ENCODE measurements at places on chromosomes 1 and 21.

DNA sequence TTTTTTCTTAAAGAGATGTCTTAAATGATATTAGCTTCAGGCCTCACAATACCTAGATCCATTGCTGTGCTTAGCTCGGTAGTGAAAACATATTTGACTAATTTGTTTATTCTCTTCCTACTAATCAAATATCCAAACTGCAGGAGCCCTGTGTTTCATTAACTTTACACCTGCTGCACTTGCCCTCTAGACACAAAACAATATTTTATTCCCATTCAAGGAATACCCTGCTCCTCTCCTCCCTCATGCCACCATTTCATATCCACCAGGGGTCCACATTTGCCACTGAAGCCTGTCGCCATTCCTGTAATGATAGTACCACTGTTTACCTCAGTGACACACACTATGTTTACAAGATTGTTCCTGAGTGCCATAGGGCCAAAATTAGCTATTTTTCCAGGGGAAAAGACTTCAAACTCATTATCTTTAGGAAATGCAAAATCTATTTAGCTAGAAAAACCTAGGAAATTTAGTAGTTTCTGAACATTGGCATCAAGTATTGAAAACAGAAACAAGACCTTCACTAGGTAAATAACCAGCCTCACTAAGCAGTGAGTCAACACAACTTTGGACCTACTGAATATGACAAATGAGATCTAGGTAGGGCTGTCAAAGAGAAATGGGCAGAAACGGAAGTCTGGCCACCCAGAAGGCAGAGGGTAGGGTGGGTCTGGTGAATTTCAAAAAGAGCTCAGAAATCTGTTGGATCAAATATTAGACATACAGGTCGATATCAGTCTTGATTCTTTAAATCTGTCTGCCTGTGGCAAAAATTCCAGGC is 134.6 kb upstream of the KCNK1 start:
- DNase-seq = no peak

- no peak for DNase-seq
These were observed 7.7 kb downstream of the TLR5 start for GRCh38 chr1:223135176-223135942.

DNA sequence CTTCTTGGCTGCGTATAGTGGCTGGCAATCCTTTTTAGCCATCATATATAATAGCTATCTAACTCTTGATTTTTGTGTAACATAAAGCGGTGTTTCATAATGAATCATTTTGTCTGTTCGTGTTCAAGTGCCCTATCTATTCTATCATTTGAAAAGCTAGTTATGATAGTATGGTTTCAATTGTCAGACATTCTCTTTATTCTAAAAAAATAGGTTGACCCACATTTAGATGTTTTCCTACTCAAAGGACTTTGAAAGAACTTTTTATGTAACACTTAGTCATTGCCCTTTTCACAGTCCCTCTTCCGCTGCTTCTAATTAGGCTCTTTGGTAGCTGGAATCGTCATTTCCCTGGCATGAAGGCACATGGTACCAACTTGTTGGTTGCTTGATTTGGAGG is 272.2 kb upstream of the B3GALT2 start:
- DNase-seq = no peak

DNA sequence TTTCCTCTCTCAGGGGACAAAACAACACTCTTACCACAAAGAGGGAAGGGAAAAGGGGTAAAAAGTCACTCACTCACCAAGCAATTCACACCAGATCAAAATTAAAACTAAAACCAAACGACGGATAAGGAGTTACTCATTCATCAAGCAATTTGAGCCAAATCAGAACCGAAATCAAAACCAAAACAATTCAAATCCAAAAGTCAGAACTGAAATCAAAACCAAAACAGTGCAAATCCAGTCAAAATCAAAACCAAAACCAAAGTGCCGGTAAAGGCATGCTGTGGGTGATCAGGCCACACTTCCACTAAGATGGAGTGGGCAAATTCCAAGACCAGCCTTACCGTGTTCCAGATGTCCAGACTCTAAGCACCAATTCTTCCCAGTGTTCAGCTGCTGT is 717.9 kb downstream of the AMY1C start:
- DNase-seq = no peak

GRCh38 chr21:19995253-19995652 is 1003.0 kb upstream of the NCAM2 start:
- no peak for DNase-seq

GRCh38 chr1:206905295-206906164 is 8.3 kb downstream of the IL24 start:
- DNase-seq = no peak

DNA sequence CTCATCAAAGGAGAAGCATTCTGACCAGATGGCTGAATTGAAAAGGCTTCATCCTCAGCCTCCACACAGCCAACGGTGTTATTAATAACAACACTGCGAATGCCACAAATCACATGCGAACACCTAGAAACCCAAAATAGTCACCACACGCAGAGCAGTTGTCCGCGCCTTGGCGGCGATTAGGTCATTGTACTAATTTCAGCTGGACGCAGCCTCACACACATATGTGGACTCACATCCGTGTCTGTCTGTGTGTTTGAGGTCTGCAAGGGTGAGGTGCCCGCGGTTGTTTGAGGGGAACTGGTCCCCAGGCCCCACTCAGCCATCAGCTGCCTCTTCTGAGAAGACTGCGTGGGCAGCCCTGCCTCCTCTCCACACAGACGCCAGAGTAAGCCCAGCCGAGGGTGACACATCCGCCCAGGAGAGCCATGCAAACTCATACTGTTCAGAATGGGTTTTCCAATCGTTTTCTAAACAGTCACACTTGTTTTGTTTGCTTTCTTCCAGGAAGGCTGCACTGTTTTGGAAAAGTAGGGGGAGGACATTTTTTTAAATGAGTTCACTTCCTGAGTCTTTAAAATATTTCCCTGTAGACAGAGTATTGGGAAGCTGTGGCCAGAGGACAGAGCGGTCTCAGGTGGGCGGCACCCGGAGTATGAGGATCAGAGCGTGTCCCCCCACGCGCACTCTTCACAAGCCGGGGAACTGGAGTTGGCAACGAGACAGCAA is 53.4 kb downstream of the TOMM20 start:
- DNase-seq = no peak

DNA sequence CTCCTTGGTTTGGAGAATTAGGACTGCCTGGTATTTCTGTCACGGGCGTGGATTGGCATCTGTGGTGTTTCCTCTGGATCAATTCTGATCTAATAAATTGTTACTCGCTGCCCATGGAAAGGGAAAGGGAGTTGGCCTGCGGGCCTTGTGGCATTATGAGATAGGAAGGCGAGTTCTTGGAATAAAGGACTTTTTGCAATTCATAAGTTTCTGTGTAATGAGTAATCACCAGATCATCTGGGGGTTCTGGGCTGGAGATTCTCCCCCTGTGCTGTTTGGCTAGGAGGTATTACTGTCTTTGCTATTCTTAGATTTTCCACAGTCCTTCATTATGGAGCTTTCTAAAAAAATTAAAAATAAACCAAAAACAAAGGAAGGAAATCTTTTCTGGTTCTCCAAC is 315.9 kb downstream of the CAMTA1 start:
- DNase-seq = no peak

- no peak for DNase-seq
These were observed 1094.6 kb upstream of the ADGRL4 start for GRCh38 chr1:80101159-80101558.

GRCh38 chr1:239527051-239527693 is 140.8 kb downstream of the CHRM3 start:
- DNase-seq = no peak

DNA sequence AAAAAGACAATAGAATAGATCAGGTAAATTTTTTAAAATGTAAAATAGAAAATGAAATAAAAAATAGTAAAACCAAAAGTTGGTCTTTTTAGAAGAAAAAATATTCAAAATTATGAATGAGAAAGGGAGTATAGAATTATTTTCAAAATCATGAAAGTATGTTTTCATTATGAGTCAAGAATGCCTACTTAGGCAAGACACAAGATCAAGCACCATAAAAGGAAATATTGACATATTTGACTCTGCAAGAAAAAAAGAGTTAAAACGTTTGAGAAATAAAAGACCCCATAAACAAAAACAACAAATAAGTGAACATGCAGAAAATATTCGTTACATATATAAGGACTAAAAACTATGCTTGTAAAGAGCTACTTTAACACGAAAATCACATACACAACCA is 4.8 kb upstream of the COX20 start:
- no peak for DNase-seq

- no peak for DNase-seq
These were observed 78.0 kb downstream of the SYT6 start for GRCh38 chr1:114075546-114076242.

DNA sequence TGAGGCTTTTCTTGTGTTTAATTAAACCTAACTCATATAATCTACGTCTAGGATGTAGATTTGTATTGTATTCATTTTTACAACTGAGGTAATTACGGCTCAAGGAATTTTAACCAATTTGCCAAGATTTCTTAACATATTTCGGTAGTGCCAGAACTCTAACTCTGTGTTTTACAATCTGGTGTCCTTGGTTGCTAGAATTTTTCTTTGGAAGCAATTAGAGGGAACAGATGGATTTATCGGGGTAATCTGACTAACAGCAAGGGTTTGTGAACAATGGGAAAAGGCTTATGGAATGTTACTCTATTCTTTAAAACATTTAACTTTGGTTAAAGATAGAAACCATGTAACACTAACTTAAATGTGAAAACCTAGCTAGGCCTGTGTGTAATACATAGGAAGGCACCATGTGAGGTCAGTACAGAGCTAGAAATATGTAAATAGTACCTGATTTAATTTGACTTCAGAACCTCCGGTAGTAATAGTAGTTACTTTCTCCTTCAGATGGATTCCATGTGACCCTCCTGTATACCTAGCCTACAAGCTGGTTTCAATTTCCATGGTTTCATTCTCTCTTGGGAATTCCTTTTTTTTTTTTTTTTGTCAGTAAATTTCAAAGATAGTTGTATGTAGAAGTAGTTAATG is 1.2 kb downstream of the MTF2 start:
- no peak for DNase-seq

GRCh38 chr1:203335503-203335902 is 15.4 kb downstream of the FMOD start:
- no peak for DNase-seq

- no peak for DNase-seq
These were observed 31.9 kb downstream of the SEC16B start for GRCh38 chr1:177937931-177938330.

GRCh38 chr1:220031287-220031686 is 15.0 kb downstream of the EPRS1 start:
- DNase-seq = no peak

DNA sequence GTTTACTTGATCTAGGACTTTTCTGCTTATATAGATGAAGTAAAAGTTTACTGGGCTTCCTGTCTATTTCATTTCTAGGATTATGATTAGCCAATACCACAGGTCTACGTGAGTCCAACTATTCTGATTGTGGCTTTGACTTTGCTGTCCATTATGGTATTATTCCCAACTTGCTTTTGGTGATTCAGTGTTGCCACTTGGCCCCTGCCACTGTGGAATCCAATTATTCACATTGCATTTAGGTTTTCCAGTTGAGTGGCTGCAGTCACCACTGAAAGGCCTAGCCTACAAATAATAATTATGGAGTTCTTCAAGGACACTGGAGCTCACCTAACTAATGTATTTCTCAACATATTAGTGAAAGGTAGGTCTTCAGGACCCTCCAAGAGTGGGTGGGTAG is 574.3 kb upstream of the USP24 start:
- DNase-seq = no peak

- DNase-seq = no peak
These were observed 31.0 kb upstream of the H6PD start for GRCh38 chr1:9203511-9203982.

GRCh38 chr1:153238527-153238926 is 21.0 kb upstream of the LORICRIN start:
- DNase-seq = no peak

GRCh38 chr1:194342484-194343262 is 1156.3 kb upstream of the B3GALT2 start:
- no peak for DNase-seq
